Progenitor cell of endocrine pancreas (in vitro differentiated cells): ENCODE measurements at places on chromosomes 16 and 17. TPM values are rescaled to one million over a fixed set of nuclear protein-coding genes. Genes with fewer than 3 reads are reported as not detected.

GFOD2 gene
- total RNA-seq, result 38.8 and 40.7 TPM in 2 replicates

GRCh38 chr16:72220875-72221629 lies 49.1 kb upstream of the PMFBP1 start:
- H3K27me3 ChIP-seq, result peaks cover 17% of the 10 kb centered on the region
- H3K36me3 ChIP-seq, result no peaks in the 10 kb centered on the region
- H3K4me1 ChIP-seq, result peaks cover 16% of the 10 kb centered on the region
- peak overlapping the region; percentile 29 for H3K27ac ChIP-seq

- no peak overlapping the region for H3K27ac ChIP-seq
- no peak overlapping the region for H3K4me3 ChIP-seq
- no peak for DNase-seq
Measured at GRCh38 chr17:38609280-38610031, 3.7 kb upstream of the SRCIN1 start.

GRCh38 chr17:39867084-39867879 lies 720 bp upstream of the ZPBP2 start:
- H3K27me3 ChIP-seq, result peaks cover 57% of the 10 kb centered on the region
- no peak for DNase-seq
- no peaks in the 10 kb centered on the region for H3K36me3 ChIP-seq
- H3K4me3 ChIP-seq, result no peak overlapping the region
- H3K27ac ChIP-seq, result no peak overlapping the region

SMIM36 gene
- total RNA-seq, result not detected in 2 replicates

- H3K4me1 ChIP-seq, result peaks cover 24% of the 10 kb centered on the region
- H3K4me3 ChIP-seq, result no peak overlapping the region
- peaks cover 19% of the 10 kb centered on the region for H3K36me3 ChIP-seq
Measured at GRCh38 chr16:66512272-66513110, 37.4 kb downstream of the TK2 start.
